Stimulated activated CD4-positive, alpha-beta T cell treated with anti-CD3 and anti-CD28 coated beads, Interleukin-1b, Interleukin-23, amount 100 ng/mL, for 1 hour (primary cell): ENCODE measurements at places on chromosomes 7 and 10.

DNA sequence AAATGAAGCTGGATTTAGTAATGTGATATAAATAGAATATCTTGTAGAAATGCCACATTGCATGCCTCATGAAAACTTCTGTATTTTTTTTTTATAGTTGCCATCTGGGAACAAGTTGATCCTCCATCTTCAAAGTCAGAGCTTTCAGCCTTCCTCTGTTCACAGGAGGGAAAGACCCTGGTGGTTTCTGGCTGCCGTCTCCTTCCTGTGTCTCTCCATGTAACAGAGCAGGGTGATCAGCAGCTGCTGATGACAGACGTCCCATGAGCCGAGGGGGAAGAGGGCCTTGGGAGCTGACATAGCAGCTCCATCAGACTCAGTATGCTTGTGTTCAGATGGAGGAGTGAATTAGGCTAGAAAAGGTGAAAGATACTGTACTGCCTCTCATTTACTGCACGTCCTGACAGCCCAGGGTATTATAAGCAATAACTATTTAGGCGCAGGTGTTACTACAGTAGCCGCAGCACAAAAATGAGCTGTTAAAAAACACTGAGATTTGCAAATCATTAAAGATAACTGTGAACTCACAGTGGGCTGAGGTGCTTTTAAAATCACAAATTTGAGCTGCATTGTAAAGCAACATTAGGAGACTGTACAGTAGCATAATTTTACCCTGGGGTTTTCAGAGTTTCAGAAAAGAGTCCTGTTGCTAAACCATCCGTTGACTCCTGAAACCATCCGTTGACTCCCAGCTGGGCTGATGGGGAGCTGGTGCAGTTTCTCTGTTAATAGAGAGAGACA is 103.3 kb downstream of the CFAP58 start:
- DNase-seq = no peak

DNA sequence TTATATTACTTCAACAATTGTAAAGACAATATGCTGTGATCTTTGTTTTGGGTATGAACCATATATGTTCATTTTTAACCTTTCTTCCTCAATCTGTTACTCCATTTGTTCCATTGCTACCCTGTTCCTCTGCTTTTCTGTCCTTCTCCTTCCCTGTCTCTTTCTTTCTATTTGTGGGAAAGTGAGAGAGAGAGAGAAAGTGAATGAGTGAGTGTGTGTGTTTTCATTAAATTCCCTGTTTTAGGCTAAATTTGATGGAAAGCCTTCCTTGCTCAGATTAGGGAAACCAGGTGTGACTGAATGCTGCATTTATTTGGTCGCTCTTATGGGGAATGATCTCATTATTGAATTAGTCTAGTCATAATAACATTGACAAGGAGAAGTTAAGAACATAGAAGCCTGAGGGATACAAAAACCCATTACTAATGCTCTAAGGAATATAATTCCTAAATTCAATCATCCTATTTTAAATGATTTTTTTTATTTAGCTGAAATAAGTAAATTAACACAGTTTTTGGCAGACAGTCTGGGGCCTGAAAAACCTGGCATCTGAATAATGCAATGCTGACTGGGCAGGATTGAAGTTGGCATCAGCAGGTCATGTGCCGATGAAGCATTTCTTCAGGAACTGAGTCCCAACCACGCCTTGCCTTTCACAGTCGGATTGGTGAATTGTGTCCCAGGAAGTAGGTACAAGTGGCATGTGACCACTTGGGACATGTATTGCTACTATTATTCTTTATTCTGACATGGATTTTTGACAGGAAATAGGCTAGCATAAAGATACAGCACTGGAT is 117.6 kb upstream of the LRGUK start:
- DNase-seq = no peak

DNA sequence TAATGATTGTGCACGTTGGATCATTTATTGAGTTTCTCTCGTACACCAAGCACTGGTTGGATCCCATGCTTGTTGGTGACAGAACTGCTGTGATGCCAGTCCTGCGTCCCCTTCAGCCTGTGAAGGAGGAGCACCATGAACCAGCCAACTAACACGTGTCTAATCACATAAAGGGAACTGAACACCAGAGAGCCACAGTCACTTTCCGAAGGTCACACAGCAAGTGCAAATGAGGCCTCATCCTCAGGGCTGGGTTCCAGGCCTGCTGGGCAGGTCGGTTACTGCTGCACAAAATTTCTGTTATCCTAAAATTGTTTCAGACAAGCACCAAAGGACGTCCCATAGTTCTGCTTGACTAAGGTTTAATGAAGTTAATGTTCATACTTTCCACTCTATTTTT is 332.0 kb upstream of the ZNF32 start:
- DNase-seq = no peak

DNA sequence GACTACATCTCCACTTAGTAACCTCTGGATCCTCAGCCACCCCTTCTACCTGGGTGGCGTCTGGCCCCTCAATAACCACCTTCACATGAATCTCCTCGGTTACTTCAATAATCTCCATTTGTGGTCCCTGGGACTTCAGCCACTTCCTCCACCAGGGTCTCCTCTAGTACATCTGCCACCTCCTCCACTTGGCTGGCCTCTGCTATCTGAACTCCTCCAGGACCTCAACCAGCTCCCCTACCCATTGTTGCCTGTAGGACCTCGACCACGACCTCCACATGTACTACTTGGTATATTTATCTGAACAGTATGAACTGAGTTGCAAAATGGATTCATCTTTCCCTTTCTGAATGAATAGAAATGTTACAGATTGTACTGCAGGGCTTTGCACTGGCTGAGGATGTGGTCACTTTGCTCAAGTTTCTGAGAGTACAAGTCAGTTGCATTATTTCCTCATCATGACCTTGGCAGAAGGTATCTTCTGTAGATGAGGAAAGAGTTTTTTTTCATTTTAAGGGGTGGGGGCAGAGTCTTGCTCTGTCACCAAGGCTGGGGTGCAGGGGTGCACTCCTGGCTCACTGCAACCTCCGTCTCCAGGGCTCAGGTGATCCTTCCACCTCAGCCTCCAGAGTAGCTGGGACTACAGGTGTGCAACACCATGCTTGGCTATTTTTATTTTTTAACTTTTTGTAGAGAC is 36.0 kb downstream of the MAT1A start:
- DNase-seq = no peak

DNA sequence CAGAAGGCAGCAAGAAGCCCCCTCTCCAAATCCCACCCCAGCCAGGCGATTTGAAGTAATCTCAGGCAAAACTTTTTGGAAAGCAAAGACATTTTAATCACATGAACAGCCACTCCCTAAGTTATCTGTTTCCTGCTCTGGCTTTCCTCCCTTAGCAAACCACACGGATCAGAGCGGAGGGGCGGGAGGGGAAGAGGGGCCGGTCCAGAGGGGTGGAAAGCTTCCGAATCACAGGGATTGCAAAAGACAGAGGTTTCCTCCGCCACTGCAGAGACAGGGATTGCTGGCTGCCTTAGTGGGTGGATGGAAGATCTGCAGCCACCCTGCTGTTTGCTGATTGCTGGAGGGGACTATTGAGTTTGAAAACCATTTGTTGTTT is 41.2 kb downstream of the ZCCHC24 start:
- DNase-seq = no peak

DNA sequence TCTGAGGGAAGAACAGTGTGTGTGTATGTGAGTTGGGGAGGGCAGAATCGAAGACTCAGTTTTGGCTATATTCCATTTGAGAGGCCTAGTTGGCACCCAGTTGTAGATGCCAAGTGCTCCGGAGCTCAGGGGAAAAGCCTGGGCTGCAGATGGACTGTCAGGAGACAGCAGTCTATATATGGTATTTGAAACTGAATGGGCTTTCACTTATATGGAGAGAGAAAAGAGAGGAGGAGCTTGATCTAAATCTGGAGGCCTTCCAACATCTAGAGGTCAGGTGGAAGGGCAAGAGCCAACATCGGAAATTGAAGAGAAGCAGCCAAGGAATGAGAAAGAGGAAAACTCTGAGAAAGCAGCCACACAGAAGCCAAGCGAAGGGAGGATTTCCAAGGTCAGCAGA is 350.8 kb upstream of the BMPER start:
- no peak for DNase-seq
